ENCODE measurements at places on chromosomes 1 and 21. TPM values are rescaled to one million over a fixed set of nuclear protein-coding genes. Genes with fewer than 3 reads are reported as not detected.

Gene BRDT
- total RNA-seq, result not detected

Gene KIF17
- 1.9 TPM for total RNA-seq

Gene CHI3L2
- total RNA-seq, result not detected

Gene MAGOH
- total RNA-seq, result 35.4 TPM

Gene HPCAL4
- 0.06 TPM for total RNA-seq

Gene ADAM30
- not detected for total RNA-seq

Gene MYCL
- 5.3 TPM for total RNA-seq

Gene CXADR
- not detected for total RNA-seq

Gene FAM20B
- total RNA-seq, result 52.6 TPM

- DNase-seq, result no peak
Observed at GRCh38 chr21:46121286-46122221, 23.6 kb downstream of the COL6A2 start.

GRCh38 chr1:229227298-229227919, 43.5 kb upstream of the RAB4A start:
- peak; percentile 70 for DNase-seq

DNA sequence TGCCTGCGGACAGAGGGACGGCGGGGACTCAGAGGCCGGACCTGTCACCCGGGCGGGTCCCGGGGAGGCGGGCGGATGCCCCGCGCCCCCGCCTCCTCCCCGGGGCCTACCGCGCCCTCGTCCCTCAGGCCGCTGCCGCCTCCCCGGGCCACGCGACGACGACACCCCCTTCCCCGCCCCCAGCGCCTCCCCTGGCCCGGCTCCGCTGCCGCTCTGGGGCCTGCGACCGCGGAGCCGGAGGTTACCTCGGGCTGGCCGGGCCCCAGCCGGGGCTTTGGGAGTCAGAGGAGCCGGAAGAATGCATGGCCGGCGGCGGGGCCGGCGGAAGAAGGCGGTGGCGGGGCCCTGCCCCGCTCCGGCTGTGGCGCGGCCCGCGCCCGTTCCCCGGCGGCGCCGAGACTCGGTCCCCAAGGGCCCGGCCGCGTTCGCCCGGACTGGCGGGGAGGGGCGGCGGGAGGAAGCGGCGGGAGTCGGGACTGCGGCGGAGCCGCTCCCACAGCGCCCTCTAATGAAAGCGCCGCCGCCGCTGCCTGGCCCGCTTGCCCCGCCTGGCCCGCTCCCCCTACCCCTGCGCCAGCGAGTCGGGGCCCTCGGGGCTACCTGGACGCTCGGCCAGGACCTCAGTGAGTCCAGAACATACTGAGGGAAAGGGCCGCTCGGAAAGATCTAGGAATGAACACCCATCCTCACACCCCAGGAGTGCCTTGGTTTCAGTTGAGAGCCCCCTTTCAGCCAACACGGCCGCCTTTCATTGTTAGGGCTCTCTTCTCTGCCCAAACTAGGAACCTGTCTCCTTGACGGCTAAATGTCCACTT, at the start of gene LPGAT1:
Gene LPGAT1, minus strand, starts transcription at position 436 of the 815 bp plus-strand sequence. CDS start 1,467 bp downstream, outside the sequence.
- DNase-seq, result peak; percentile 71

GRCh38 chr21:33543505-33544129, 779 bp downstream of the SON start:
- no peak for DNase-seq

- DNase-seq, result peak; percentile 77
Observed at GRCh38 chr21:31554511-31555022, 104.9 kb upstream of the SOD1 start.

DNA sequence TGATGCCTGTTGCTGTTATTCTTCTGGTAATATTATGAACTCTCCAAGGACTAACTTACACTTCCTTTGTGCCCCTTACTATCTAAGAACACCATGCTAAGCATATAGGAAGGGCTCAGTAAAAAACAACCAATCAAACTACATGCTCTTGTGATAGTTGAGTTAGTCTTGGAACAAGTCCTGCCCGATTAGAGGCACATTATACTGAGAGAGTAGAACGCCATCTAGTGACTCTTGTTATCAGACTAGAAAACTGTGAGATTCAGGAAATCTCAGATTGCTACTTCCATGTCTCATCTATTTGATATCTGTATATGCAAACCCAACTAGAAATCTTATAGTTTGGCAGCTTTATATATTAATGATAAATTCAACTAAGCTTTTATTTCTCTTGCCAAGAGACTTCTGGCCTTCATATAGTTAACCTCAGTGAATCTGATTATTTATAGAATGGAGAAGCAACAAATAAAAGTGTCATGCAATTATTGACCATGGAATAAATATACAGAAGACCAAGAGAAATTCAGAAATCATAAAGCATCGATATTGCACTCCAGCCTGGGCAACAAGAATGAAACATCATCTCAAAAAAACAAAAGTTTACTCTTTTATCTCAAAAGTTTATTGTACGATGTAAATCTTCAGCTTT, 7.8 kb upstream of the SRRM1 start:
- DNase-seq, result no peak

- DNase-seq, result no peak
Observed at GRCh38 chr1:109913360-109913879, 2.8 kb downstream of the CSF1 start.

DNA sequence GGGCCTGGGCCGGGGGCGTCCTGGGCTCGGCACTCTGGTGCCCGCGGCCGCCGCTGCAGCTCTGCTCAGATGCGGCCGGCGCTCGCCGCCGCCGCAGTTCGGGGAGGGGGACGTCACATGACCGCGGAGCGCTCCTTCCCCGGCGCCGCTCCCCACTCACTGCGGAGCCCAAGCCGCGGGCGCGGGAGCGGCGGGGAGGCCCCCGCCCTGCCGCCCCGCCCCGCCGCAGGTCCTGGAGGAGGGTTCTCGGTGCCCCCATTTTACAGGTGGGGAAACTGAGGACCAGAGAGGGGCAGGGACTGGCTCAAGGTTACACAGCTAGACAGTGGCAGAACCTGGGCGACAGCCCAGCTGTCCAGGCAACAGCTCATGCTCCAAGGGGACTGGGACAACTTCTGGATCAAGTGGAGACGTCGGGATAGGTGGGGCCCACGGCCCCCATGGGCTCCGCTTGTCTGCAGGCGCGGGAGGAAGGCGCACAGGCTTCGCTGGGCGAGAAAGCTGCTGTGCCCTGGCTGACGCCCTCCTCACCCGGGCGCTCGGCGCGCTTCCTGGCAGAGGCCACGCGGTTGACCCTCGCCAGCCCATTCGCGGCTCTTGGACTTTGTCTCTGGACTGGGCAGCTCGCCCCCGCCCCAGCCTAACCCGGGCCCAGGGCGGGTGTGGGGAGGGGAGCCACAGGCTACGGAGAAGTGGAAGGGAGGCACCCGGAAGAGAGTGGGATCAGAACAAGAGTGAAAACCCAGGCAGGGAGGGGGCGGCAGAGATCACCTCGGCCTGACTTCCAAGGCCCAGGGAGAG, at the start of gene RAP1GAP:
Gene RAP1GAP, minus strand, starts transcription at position 100 of the 801 bp plus-strand sequence. CDS start 49,325 bp downstream, outside the sequence.
- no peak for DNase-seq

GRCh38 chr1:89904219-89904980, 83.6 kb downstream of the LRRC8D start:
- no peak for DNase-seq

GRCh38 chr21:41055266-41055665, 112.7 kb upstream of the BACE2 start:
- no peak for DNase-seq

DNA sequence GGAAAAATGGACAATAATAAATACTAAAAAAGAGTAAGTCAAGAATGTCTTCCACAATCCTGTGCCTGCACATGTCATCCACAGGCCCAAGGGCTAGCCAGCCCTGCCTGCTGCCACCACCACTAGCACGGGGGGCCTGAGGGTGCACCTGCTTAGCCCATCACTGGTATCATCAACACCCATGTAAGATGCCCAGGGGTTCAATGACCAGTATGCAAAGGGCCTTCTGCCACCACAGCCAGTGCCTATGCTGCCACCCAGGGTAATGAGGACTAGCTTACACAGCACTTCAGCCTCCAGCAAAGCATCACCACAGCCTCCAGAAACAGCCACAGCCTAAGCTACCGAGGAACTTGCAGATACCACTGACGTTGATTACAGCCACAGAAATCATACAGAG, 46.3 kb downstream of the POFUT2 start:
- no peak for DNase-seq

DNA sequence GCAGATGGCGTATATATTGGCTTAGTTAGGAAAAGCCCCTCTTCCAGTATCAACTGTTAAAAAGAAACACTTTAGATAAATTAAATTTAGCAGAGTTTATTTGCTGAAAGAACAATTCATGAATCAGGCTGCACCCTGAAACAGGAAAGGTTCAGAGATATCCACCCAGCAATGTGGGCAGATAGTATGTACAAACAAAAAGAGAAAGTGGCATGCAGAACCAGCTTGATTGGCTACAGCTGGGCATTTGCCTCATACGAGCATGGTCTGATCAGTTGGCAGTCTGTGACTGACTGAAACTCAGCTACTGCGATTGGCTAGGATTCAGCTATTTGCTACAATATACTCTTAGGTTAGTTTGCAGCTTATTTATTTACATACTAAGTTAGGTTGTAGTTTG, 98.2 kb downstream of the ZC3H11B start:
- no peak for DNase-seq

DNA sequence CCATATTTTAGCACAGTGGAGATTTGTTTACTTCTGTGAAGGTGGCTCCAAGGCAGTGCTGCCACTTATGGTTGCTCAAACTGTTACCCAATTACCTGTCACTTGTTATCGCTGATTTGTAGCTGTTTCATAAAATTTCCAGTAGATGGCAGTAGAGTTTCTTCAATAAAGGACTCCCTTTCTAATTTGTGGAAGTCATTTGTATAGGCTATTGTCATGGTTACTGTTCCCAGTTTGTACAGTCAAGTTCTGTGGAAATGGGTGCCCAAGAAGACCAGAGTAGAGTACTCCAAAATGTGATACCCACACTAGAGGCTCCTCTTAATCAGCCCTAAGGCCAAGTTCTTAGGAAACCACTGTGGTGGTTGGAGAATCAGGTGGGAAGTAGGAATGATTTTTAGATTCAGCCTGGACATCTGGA, 186.1 kb downstream of the CLEC20A start:
- no peak for DNase-seq

GRCh38 chr1:213103377-213104306, 52.6 kb downstream of the RPS6KC1 start:
- no peak for DNase-seq

- peak; percentile 38 for DNase-seq
Observed at GRCh38 chr1:11059155-11059967, 457 bp downstream of the SRM start.

- DNase-seq, result peak; percentile 46
Observed at GRCh38 chr1:97384294-97384968, 536.4 kb downstream of the DPYD start.

Data from SJSA1 (cell line).